ENCODE measurements at places on chromosomes 1 and 21.

DNA sequence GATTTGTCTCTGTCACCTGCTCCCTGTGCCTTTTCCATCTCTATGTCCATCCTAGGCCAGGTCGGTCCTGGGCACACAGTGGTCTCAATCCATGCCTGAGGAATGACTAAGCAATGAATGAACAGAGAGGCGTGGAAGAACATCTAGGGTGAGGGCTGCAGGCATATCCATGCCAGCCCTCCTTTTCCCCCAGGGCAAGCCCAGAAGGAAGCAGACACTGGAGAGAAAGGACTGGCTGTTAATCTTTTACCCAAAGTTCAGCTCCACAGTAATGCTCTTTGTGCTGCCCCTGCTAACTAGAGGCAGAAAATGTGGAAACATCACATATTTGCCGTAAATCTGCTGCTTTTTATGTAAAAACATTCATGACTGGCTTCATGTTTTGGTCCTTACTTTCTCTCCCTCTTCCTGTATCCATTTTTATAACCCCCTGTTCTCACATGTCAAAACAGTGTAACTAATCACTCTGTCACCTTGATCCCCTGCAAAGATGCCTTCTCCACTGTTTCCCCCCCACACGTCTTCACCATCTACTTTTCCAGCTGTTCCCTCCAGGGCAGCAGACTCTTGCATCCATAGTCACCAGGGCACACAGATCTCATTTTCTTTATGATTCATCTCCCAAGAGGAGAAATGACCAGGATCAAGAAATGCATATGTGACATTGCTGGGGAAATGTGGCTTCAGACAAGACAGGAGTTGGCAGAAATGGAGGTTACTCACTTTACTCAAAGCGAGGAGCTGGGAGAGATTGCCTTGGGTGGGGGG, 166.4 kb upstream of the PROX1 start:
- ATAC-seq, result no peak

GRCh38 chr1:203172184-203173010, 3.2 kb downstream of the MYBPH start:
- peak; percentile 85 for ATAC-seq

DNA sequence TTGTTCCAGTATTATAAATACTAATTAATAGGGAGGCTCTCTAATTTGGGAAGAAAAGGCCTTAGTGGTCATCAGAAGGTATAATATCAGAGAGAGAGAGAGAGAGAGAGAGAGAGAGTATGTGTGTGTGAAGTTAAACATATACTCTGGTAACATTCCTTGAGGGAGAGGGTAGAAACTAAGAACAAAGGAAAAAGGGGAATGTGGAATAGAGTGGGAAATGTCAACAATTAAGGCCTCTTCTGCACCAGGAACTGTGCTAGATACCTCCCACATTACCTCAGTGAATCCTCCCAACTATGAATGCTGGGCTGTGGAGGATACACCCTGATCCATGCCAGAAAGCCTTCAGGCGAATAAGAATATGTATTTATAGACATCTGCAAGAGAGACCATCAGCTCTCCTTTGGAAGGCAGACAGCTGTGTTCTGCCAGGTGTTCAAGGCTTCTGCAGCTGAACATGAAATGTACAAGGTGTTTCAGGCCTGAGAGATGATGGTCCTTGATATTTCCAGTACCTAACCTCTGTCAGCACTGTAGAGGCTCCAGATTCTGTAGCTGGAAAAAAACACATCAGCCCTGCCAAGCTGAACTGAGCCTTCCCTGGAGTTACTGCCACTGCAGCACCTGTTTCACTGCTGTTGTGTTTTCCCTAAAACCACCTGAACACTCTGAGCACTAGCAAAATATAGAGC, 29.1 kb downstream of the TBX15 start:
- ATAC-seq, result no peak

- ATAC-seq, result peak; percentile 89
These were observed 275.9 kb upstream of the C1orf105 start for GRCh38 chr1:172144445-172145061.

GRCh38 chr1:7669559-7670311, 101.4 kb upstream of the VAMP3 start:
- peak; percentile 66 for ATAC-seq

DNA sequence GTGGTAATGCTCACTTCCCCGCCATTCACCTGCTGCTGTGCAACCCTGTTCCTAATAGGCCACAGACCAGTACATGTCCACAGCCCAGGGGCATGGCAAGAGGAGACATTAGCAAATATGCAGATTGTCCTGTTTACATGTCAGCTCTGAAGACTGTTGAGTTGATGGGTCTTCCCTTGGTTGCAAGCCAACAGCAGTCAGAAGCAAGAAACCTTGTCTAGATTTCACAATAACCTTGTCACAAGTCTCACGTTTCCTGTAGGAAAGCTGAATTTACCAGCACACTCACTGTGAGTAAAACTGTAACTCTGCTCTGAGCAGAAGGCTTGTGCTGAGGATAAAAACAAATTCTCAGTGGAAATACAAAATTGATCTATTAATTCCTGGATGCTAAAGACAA, 195.1 kb downstream of the HLX start:
- ATAC-seq, result no peak

DNA sequence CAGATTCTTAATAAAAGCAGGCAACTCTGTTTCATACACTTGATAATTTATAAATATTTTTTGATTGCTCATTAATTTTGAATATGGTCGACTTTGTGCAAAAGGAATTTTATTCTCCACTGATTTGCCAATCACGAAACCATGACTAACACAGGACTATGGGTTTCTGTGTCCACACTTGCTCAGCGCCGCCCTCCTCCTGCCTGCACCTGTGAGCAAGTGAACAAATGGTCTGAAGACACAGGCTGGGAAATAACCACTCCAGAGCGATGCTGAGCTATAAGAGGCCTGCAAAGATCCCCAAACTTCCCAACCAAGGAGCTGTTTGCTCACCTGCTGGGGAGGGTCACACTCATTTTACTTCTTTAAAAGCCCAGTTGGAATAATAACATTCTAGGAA, 19.6 kb downstream of the ABCB10 start:
- ATAC-seq, result no peak

- ATAC-seq, result no peak
These were observed 24.0 kb upstream of the LRRC3 start for GRCh38 chr21:44431300-44431699.

GRCh38 chr1:225842788-225843425, 33.0 kb downstream of the EPHX1 start:
- no peak for ATAC-seq

DNA sequence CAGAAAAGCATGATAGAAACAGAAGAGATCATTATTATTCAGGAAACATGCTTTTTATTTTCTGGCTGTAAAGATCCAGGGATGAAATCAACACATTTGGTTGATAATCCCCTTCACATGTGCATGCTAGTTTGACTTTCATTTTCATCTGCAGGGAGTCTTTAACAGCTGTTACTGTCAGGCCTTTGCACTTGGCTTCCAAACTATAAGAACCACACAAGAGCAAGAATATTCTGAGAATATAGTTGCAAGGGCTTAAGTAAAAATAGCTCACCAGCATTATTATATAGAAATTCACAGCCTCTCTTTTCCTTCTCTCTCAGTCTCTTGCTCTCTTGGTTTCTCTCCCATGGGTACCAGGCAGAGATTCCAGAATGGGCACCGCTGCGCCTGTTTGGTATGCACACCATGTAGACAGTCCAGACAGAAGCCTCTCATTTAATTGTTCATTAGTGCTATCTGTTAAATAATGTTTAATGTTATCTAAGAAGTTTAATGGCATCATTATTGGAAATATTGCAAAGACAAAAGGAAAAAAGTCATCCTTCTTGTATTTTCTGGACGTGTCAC, 622.3 kb upstream of the PLXNA2 start:
- ATAC-seq, result no peak

- ATAC-seq, result no peak
These were observed 18.3 kb upstream of the IL6R start for GRCh38 chr1:154386643-154387352.

GRCh38 chr21:32753818-32754585, 17.6 kb downstream of the PAXBP1 start:
- no peak for ATAC-seq

DNA sequence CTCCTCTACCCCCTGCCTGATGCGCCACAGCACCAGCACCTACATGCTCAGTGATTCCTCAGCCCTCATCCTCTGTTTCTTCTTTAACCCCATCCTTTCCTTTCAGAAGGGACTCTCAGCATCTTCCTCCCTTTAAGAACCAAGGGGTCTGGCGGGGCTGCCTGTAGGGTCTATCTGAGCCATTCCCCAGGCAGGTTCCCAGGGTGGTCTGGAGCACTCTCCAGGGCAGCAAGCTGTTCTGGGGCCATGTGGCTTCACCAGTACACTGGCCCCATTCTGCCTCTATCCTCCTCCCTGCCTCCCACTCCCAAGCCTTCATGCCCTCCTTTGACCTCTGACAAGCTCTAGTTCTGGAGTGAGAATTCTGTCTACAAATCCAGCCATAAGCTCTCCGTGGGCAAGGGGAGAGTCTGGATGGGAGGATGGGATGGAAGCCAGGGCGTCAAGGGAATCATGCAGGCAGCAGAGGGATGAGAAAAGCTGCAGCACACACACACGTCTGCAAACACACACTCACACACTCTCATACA, 10.4 kb downstream of the BATF3 start:
- ATAC-seq, result no peak

GRCh38 chr1:104064399-104064798, 314.7 kb downstream of the AMY1C start:
- no peak for ATAC-seq

GRCh38 chr1:200302192-200302920, 107.5 kb downstream of the ZNF281 start:
- ATAC-seq, result peak; percentile 84

DNA sequence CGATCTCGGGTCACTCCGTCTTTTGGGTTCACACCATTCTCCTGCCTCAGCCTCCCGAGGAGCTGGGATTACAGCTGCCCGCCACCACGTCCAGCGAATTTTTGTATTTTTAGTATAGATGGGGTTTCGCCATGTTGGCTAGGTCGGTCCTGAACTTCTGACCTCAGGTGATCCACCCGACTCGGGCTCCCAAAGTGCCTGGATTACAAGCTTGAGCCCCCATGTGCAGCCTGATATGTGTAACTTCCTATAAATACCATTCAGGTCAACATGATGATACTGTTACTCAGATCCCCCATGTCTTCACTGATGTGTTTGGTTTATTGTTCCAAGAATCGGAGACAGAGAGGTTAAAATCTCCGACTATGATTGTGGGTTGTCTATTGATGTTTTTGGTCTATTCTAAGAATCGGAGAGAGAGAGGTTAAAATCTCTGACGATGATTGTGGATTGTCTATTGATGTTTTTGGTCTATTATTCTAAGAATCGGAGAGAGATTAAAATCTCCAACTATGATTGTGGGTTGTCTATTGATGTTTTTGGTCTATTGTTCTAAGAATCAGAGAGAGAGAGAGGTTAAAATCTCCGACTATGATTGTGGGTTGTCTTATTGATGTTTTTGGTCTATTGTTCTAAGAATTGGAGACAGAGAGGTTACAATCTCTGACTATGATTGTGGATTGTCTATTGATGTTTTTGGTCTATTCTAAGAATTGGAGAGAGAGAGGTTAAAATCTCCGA, 17.0 kb downstream of the C1orf159 start:
- no peak for ATAC-seq

GRCh38 chr1:161158316-161159010, 837 bp upstream of the USP21 start:
- ATAC-seq, result no peak

GRCh38 chr1:1918901-1919303, at the start of gene TMEM52:
Gene TMEM52 (minus strand): TSS chr1:1919279. CDS start chr1:1919265, 14 bp downstream.
- ATAC-seq, result peak; percentile 1

DNA sequence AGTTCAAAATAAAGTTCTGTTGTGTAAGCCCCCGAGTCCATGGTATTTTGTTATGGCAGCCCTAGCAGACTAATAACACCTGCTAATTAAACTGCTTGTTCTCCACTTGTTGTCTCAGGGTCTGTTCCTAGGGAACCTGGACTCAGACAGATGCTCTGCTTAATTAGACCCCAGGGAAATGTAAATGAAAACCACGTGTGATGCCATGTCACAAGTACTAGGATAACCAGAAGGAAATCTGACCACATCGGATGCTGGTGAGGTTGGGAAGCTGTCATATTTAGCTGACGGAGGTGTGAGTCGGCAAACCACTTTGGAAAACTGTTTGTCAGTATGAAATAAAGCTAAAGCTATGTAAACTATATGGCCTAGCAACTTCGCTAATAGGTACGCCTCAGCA, 19.6 kb downstream of the EDN2 start:
- no peak for ATAC-seq

- no peak for ATAC-seq
These were observed 13.9 kb upstream of the S100A7 start for GRCh38 chr1:153474347-153474746.

DNA sequence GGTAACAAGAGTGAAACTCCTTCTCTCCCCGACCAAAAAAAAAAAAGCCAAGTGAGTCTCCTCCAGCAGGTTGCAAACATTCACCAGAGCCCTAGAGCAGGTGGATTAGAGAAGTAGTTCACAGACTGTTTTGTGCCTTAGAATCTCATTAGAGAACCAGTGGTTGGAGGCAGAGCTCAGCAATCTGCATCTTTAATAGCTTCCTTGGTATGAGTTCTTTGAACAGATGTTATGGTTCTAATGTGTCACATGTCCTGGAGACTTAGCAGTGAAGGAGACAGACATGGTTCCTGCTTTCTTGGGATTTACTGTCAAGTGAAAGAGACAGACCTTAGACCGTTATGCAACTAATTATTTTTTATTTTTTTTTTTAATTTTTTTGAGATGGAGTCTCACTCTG, 26.8 kb downstream of the SESN2 start:
- ATAC-seq, result no peak

GRCh38 chr1:94273111-94273510, 35.7 kb upstream of the ARHGAP29 start:
- ATAC-seq, result peak; percentile 76

DNA sequence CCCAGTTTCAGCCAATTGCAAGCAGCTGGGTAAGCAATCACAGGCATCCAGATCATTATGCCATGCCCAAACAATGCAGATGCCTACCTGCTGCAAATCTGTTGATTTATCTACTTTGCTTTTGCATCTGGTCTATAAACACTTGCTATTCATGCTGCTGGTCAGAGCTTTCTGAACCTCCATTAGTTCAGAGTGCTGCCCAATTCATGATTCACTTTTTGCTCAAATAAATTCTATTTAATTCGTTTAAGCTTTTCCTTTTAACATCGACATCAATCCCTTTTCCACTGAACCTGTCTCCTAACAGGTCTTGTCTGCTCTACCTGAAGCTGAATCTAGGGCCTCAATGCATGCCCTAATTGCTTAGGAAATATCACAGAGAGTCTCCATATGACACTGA, 99.4 kb upstream of the C1orf87 start:
- no peak for ATAC-seq

DNA sequence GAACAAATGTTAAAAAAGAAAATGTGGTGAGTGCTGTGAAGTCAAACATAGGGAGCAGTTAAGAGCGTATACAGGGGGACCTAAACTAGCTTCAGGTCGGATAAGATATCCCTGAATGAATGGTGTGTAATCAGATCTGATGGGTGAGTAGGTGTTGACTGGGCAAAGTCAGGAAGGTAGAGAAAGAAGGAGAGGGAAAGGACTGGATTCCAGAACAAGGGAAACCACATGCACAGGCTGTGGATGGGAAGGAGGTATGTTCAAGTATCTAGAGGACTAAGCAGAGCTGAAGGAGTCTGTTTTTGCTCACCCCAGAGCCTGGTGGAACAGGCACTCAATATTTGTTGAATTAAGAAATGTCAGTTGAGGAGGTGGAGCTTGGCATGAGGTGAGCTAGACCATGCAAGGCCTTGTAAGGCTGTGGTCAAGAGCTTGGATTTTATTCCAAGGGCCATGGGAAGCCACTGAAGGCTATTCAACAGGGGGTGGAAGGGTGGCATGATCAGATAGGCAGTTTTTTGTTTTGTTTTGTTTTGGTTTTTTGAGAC, 27.4 kb downstream of the MAP7D1 start:
- peak; percentile 43 for ATAC-seq
